ENCODE measurements at places on chromosomes 7 and 10. TPM values are rescaled to one million over a fixed set of nuclear protein-coding genes. Genes with fewer than 3 reads are reported as not detected.

DNA sequence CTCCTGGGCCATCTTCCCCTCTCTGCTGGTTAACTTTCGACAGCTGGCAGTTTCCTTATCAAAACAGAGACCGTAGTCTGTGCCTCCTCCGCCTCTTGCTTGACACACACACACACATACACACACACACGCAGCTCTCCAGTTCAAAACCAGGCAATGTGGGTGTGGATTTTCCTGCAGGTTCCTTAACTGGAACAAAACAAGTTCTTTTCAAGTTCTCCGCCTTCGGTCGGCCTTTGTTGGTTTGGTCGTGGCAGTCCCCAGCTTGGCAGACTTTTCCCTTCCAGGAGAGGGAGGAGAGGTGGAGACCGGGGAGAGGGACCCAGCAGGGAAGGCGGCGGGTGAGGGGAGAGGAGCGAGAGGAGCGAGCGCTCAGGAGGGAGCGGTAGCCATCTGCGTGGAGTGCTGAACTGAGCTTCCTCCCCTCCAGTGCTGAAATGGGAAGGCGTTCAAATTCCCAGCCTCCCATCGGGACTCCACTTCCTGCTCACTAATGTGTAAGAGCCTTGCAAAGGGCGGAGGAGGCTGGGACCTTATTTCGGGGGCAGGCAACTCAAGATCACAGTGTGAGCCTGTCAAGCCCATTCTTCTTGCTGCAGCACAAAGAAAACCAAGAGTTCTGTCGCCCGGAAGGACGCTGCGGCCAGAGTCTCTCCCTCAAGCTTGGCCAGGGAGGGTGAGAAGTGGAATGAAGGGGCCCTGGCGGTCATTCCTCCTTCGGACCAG lies 120.6 kb downstream of the PRPF18 start:
- H3K4me1 ChIP-seq = peaks cover 58% of the 10 kb centered on the region
- DNase-seq = peak; percentile 78
- peak overlapping the region; percentile 76 for H3K27ac ChIP-seq

SPDYE2 gene
- total RNA-seq = 0.08 TPM

- no peak overlapping the region for H3K4me3 ChIP-seq
- no peaks in the 10 kb centered on the region for H3K27me3 ChIP-seq
- H3K4me1 ChIP-seq = peaks cover 4% of the 10 kb centered on the region
- no peak for DNase-seq
- H3K36me3 ChIP-seq = no peaks in the 10 kb centered on the region
- no peak overlapping the region for H3K27ac ChIP-seq
Observed at GRCh38 chr7:114944745-114945625, 23.1 kb downstream of the MDFIC start.

PDCD11 gene
- 20.9 TPM for total RNA-seq

EMX2 gene
- not detected for total RNA-seq

IL2RA gene
- not detected for total RNA-seq

- H3K4me3 ChIP-seq = no peak overlapping the region
- no peaks in the 10 kb centered on the region for H3K4me1 ChIP-seq
- H3K27me3 ChIP-seq = no peaks in the 10 kb centered on the region
- H3K27ac ChIP-seq = no peak overlapping the region
- DNase-seq = no peak
Observed at GRCh38 chr7:21368317-21368716, 59.6 kb upstream of the SP4 start.

OGDH gene
- 49.6 TPM for total RNA-seq

C10orf53 gene
- total RNA-seq = not detected

GRCh38 chr7:42858570-42858969 lies 53.3 kb downstream of the C7orf25 start:
- H3K4me3 ChIP-seq = no peak overlapping the region
- DNase-seq = no peak
- peaks cover 2% of the 10 kb centered on the region for H3K4me1 ChIP-seq
- no peaks in the 10 kb centered on the region for H3K27me3 ChIP-seq

- H3K27ac ChIP-seq = no peak overlapping the region
- no peaks in the 10 kb centered on the region for H3K27me3 ChIP-seq
- H3K4me1 ChIP-seq = no peaks in the 10 kb centered on the region
- no peaks in the 10 kb centered on the region for H3K36me3 ChIP-seq
Observed at GRCh38 chr7:1358376-1359050, 100.8 kb downstream of the MICALL2 start.

ST8SIA6 gene
- total RNA-seq = 1.5 TPM

DNA sequence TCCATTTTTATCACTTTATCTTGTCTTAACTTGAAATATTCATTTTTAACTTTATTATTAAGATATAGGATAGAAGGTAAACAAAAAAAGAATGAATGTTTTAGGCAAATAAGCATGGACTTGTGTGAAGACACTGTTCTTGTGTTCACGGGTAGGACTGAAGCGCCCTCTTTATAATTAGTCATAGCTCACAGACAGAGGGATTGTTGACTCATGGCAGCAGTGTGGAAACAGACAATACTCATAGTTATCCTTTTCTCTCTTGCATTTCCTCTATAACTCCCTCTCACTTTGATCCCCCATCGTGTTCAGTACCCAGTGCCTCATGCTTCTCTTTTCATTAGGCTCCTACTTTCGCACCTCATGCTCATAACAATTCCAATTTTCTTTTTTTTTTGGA lies 731.8 kb downstream of the PHTF2 start:
- H3K36me3 ChIP-seq = no peaks in the 10 kb centered on the region
- no peaks in the 10 kb centered on the region for H3K27me3 ChIP-seq
- no peak overlapping the region for H3K27ac ChIP-seq
- no peak overlapping the region for H3K4me3 ChIP-seq
- DNase-seq = no peak

GRCh38 chr10:108894402-108895301 lies 1028.7 kb downstream of the XPNPEP1 start:
- no peaks in the 10 kb centered on the region for H3K27me3 ChIP-seq
- H3K4me3 ChIP-seq = no peak overlapping the region
- no peaks in the 10 kb centered on the region for H3K36me3 ChIP-seq
- DNase-seq = no peak

DNA sequence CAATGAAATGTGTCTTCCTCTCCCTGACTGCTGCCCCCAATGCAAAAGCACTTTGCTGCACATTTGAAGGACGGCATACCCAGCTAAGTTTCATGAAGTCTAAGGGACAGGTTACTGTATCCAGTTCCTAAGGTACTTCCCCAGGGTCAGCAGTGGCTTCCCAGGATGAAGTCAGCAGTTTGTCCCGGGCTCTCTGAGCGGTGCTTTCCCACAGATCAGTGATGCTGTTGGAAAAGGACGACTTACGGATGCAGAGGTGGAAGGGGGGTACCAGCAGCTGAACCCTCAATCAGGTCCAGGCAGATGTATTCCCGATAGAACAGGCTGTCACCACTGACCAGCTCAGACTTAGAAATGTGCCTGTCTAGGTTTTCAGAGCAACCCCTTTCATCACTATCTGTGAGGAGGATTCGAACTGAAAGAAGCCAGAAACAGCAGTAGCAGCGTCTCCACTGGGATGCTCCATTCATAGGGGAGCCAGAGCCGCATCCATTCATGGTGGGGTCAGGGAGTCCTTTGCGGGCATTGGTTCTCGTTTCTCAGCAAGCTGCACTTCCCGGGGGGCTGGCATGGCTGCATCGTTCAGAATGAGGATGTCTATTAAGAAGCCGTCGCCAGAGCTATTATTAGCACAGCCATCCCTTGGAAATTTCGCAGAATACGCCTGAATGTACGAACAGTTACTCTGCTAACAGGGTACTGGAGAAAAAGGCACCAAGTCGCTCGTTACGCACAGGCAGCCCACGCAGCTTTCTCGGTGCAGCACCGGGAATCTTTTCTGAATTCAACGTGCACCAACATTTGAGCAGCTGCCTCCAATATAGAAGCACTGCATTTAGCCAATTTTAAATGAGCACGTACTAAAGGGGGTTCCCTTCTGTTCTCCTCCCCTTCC lies 303.7 kb downstream of the PRPF18 start:
- no peak for DNase-seq
- H3K36me3 ChIP-seq = no peaks in the 10 kb centered on the region
- H3K4me1 ChIP-seq = peaks cover 4% of the 10 kb centered on the region
- H3K27ac ChIP-seq = peak overlapping the region; percentile 50
- no peak overlapping the region for H3K4me3 ChIP-seq

- H3K27me3 ChIP-seq = no peaks in the 10 kb centered on the region
- no peak overlapping the region for H3K27ac ChIP-seq
- H3K36me3 ChIP-seq = no peaks in the 10 kb centered on the region
Observed at GRCh38 chr7:38825721-38826440, 83.1 kb downstream of the VPS41 start.

- peak overlapping the region; percentile 99 for H3K27ac ChIP-seq
- H3K27me3 ChIP-seq = no peaks in the 10 kb centered on the region
- peaks cover 3% of the 10 kb centered on the region for H3K36me3 ChIP-seq
- DNase-seq = peak; percentile 69
Observed at GRCh38 chr10:43407148-43407575, 1.8 kb downstream of the HNRNPF start.

DNA sequence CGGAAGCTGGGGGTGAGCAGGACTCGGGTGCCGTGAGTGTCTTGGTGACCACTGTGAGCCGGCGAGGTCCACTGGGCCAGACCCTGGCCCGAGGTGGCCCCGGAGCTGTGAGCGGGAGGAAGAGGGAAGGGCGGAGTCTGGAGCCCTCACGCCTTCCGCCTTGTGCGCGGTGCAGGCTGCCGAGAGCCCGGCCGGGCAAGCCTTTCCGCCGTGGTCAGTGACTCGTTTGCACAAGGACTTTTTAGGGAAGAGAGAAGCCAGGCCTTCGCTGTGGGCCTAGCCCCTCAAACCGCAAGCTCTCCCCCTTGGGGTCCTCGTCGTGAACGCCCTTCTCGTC lies 40.9 kb upstream of the ZNF32 start:
- DNase-seq = peak; percentile 43
- no peaks in the 10 kb centered on the region for H3K36me3 ChIP-seq
- H3K4me3 ChIP-seq = peak overlapping the region; percentile 79
- H3K27me3 ChIP-seq = peaks cover 5% of the 10 kb centered on the region

DNA sequence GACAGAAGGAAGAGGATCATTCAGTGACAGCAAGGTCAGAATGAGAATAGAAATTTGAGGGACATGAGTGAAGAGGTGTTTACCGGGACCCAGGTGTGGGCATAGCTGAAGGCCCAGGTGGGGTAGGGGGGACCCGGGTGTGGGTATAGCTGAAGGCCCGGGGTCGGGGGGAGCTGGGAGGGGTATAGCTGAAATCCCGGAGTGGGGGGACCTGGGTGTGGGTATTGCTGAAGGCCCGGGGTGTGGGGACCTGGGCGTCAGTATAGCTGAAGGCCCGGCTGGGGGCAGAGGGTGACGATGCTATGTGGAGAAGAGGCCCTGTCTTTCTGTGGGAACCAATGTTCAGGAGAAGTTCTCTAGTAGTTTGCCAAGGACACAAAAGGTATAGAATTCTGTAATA lies 183.0 kb upstream of the PITRM1 start:
- H3K4me3 ChIP-seq = no peak overlapping the region
- no peaks in the 10 kb centered on the region for H3K4me1 ChIP-seq
- no peak overlapping the region for H3K27ac ChIP-seq
- no peak for DNase-seq
- H3K36me3 ChIP-seq = no peaks in the 10 kb centered on the region

GRCh38 chr7:4245135-4245865 lies 436.8 kb upstream of the FOXK1 start:
- no peaks in the 10 kb centered on the region for H3K4me1 ChIP-seq
- no peak overlapping the region for H3K27ac ChIP-seq
- no peaks in the 10 kb centered on the region for H3K36me3 ChIP-seq
- no peak overlapping the region for H3K4me3 ChIP-seq
- DNase-seq = no peak

DNA sequence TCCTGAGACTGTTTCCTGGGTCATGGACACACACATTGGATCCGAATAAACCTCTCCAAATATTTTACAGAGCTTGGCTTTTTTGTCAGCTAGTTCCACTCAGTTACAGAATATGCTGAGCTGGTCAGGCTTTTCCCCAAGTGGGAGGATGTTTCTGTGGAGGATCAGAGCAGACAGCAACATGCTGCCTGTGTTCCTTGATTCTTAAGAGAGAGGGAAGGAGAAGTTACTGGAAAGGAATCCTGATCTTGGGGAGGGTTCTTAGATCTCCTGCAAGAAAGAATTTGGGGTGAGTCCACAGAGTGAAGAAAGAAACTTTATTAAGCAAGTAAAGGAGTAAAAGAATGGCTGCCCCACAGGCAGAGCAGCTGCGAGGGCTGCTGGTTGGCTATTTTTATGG lies 76.8 kb upstream of the RPA3 start:
- H3K4me1 ChIP-seq = peaks cover 3% of the 10 kb centered on the region
- no peaks in the 10 kb centered on the region for H3K27me3 ChIP-seq
- no peak for DNase-seq
- H3K36me3 ChIP-seq = no peaks in the 10 kb centered on the region
- H3K27ac ChIP-seq = no peak overlapping the region

HYCC1 gene
- 19.0 TPM for total RNA-seq

DNA sequence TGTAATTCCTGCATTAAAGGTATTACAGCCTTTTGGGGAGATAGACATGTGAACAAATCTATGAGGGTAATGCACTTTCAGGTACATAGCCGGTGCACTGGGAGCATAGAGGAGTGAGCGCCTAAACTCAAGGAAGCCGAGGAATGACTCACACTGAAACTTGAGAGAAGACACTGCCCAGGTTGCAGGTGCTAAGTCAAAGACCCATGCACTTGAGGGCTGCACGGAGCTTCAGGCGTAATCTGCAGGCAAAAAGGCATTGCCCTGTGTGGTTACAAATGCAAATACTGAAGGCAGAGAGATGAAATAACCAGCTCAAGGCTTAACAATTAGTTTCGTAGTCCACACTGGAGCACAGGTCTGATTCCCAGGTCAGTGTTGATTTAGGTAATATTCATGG lies 51.0 kb upstream of the OSBPL3 start:
- no peak for DNase-seq
- H3K36me3 ChIP-seq = no peaks in the 10 kb centered on the region
- H3K4me1 ChIP-seq = no peaks in the 10 kb centered on the region
- no peak overlapping the region for H3K27ac ChIP-seq
- no peak overlapping the region for H3K4me3 ChIP-seq

DRGX gene
- not detected for total RNA-seq

DNA sequence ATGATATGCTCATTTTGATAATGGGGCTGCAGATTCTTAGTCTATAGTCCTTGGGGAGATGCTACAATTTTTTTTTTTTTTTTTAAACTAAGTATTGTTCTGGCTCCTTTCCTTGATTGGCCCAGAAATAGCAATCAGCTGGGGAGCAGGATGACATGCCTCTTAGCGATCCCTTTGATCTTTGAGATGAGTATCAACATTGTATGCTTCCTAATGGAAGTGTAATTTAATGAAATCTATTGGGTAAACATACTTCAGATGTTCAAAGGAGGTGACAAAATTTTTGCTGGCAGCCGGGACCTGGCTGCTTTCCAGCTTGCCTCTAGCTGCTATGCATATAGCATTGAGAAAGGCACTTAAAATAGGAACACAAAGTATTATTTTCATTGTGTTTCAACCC lies 43.5 kb downstream of the VTI1A start:
- H3K4me1 ChIP-seq = no peaks in the 10 kb centered on the region
- no peaks in the 10 kb centered on the region for H3K27me3 ChIP-seq
- no peaks in the 10 kb centered on the region for H3K36me3 ChIP-seq
- DNase-seq = no peak
- no peak overlapping the region for H3K4me3 ChIP-seq

DNA sequence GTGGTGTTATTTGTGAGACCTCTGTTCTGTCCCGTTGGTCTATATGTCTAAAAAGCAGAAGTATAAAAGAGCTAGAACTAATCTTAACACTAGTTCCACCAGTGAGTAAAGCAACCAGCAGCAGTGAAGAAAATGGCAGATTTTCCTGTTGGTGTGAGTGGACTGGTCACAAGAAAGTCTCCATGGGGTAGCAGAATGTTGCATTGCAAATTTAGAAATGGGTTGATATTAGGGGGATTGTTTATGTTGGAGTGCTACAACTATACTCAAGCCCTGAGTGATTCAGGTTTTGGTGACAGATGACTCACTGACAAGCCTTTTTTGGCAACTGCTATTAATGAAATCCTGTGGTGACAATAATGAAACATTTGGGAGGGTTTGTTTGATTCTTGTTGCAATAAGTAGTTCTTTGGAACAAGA lies 5.6 kb downstream of the AVL9 start:
- no peaks in the 10 kb centered on the region for H3K27me3 ChIP-seq
- no peak for DNase-seq
- no peak overlapping the region for H3K4me3 ChIP-seq
- no peaks in the 10 kb centered on the region for H3K4me1 ChIP-seq
- H3K27ac ChIP-seq = no peak overlapping the region

Measured in liver (tissue), 10 donors.